ENCODE measurements at places on chromosomes 4 and X. TPM values are rescaled to one million over a fixed set of nuclear protein-coding genes. Genes with fewer than 3 reads are reported as not detected.

The OTOP1 gene
- total RNA-seq, result not detected

The DCTD gene
- 69.6 TPM for total RNA-seq

The PLAC8 gene
- not detected for total RNA-seq

The CCKAR gene
- not detected for total RNA-seq

The RELL1 gene
- total RNA-seq, result 5.3 TPM

Data from A549 treated with ZK216348 at 1 μM for 4 hours (cell line).